Mesenteric fat pad (tissue), 1 donor: ENCODE measurements at places on chromosomes 11 and 22. TPM values are rescaled to one million over a fixed set of nuclear protein-coding genes. Genes with fewer than 3 reads are reported as not detected.

PYGM gene
- total RNA-seq: 1.8 TPM

DNA sequence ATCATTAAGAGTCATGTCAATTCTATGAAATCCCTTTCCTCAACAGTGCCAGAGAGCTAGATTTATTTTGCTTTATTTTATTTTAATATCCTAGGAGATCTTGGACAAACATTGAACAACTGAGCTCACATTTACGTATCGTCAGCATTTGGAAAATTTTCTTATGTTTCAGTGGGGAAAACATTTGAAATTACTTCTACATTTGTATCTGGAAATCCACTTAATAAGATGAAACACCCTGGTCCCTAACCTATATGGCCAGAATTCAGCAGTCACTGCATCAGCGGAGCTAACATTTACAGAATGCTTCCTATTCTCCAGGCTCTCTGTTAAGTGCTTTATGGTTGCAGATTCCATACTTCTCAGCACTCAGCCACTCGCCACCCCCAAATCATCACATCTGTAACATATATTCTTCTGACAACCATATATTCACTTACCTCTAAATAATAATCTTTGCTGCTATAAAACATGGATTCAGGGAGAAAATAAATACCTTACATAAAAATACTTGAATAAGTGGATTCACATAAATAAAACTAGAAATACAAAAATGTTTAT is 773.9 kb downstream of the JRKL start:
- no peak for DNase-seq

C2CD3 gene
- total RNA-seq: 18.0 TPM

- no peak for DNase-seq
Observed at GRCh38 chr22:29697853-29698598, 21.8 kb upstream of the CABP7 start.

DPP3 gene
- total RNA-seq: 26.5 TPM

- DNase-seq: no peak
Observed at GRCh38 chr11:872799-873198, 30.1 kb downstream of the TSPAN4 start.

LDHAL6A gene
- not detected for total RNA-seq

KIF18A gene
- total RNA-seq: 0.32 TPM

DNA sequence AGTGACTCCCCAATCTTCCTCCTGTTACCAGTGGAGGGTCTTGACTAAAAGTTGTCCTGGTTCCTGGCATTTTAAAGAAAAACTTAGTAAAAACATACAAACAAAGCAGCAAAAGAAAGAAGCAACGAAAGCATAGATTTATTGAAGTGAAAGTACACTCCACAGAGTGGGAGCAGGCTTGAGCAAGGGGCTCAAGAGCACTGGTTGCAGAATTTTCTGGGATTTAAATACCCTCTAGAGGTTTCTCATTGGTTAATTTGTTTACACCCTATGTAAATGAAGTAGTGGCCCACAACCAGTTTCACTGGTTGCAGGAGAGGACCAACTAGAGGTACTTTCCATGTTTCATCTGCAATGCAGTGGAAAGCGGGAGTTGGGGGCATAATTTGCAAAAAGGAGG is 10.7 kb downstream of the FAM111B start:
- DNase-seq: no peak

DNA sequence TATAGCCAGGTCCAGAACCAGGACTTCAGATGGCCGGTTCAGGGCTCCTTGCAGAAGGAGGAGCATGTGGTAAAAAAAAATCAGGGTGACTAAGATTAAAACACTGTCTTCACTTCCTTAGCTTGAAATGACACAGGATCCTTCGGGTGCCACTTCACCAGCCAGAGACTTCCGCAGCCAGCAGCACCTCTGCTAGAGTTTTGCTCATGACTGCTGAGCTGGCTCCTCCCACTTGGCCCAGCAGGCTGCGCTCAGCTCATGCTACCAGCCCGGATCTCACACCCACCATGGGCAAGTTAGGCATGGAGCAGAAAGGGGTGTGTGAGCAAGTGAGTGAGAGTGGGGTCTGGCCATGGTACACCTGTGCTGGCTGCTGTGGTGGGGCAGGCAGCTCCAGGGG is 6.6 kb upstream of the MS4A18 start:
- no peak for DNase-seq

GP1BB gene
- total RNA-seq: 1.8 TPM

DNA sequence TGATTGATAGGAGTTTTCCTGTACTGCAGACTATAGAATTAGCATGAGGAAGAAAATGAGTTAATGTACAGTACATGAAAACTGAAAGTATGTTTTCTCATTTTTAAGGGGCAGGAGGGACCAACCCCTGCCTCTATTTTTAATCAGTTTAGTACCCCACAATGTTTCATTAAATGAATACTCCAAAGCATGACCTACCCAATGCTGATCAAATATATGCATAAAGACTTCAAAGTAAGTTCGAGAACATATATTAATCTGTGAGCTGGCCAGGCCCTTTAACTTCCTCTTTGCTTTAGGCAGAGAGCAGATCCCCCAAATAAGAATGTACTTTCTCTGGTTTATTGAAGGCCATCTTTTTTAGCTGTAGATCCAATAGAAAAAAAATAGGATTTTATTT is 161.0 kb downstream of the FCHSD2 start:
- DNase-seq: no peak

MUC15 gene
- total RNA-seq: not detected
